ENCODE measurements at places on chromosomes 5 and 9.
A peak's percentile ranks its signal among the peaks of the same experiment; 100 is the strongest.

DNA sequence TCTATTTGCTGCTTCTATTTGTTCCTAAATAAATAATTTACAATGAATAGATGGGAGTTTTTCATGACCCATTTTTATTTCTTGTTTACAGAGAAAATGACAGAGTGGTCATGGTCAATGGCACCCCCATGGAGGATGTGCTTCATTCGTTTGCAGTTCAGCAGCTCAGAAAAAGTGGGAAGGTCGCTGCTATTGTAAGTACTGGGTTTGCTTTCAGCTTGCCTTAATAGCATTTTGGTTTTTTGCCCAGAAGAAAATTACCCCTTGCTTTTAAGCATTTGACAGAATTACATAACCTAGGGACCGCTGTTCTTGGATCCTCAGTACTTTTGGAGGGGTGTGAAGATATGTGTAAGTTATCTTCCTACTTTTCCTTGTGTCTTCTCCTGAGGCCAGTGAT, 44.1 kb downstream of the TJP2 start:
- no peak for DNase-seq

DNA sequence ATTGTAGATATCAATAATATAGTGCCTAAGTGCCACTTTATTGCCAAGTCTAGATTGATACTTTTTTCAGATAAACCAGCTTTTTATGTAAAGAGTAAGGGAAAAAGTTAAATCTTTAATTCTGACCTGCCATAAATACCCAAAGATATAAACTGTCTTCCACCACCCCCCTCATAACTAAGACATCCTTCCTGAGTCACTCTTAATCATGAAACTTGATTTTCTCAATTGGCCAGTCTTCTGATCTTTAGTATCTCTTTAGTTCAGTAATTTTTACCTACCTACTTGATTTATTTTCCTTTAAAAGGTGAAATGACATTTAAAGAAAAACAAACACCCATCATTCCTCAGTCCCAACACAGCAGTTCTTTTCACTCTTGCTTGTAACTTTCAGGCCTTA, 21.8 kb downstream of the C5orf22 start:
- DNase-seq, result no peak

- no peak for DNase-seq
Observed at GRCh38 chr5:164302533-164303235, 797.3 kb downstream of the MAT2B start.

- no peak for DNase-seq
Observed at GRCh38 chr9:124217836-124218437, 39.8 kb upstream of the NEK6 start.

- DNase-seq, result no peak
Observed at GRCh38 chr5:8906303-8906967, 639.4 kb downstream of the SEMA5A start.

DNA sequence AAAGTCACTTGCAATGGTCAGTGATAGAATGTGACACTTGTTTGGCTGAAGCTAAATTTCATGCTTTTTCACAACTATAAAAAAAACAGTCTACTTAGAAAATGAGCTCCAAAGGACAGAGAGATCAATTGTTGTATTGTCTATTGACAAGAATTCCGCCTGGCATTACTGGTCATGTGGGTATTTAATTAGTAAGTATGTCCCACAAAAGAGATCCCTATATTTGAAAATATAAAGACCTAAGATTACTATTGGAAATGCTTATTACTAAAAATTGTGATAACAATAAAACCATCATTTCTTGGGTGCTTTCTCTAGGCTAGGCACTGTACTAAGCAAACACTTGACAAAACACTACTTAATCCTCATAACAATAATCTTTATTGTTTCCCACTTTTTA, 745.2 kb upstream of the C9orf72 start:
- no peak for DNase-seq

GRCh38 chr9:107973451-107973850, 483.9 kb upstream of the KLF4 start:
- no peak for DNase-seq

GRCh38 chr5:167573370-167574127, 717.9 kb upstream of the WWC1 start:
- DNase-seq, result no peak

DNA sequence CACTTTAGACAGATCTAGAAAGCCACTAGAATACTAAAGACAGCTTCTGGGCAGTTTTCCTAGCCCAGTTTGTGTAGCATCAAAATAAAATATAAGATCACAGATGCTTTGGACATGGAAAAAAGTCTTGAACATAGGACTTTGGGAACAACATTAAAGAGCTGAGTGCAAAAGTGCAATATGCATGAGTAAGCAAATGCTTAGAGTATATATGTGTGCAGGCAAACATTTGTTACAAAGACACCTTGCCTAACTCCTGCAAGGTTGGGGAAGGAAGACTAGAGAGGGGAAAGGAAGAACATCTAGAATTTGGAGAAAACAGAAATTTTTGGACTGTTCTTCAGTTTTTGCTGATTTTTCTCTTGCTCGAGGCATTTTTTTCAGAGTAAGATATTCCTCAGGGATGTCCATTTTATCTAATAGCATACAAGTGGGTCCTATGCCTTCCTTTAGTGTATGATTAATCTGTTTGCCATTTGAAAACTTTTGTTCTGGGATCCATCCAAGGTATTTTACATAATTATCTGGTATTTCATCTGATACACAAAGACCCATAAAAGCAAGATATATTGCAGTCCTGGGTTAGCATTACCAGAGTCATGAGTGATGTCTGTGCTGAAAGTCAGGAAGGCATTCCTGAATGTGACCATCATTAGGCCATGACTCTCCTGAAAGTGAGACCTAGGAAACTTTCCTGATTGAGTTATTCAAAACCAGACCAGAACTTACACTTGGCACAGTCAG, 142.0 kb upstream of the RGMB start:
- no peak for DNase-seq

GRCh38 chr9:112439825-112440224, 46.8 kb upstream of the KIAA1958 start:
- no peak for DNase-seq

DNA sequence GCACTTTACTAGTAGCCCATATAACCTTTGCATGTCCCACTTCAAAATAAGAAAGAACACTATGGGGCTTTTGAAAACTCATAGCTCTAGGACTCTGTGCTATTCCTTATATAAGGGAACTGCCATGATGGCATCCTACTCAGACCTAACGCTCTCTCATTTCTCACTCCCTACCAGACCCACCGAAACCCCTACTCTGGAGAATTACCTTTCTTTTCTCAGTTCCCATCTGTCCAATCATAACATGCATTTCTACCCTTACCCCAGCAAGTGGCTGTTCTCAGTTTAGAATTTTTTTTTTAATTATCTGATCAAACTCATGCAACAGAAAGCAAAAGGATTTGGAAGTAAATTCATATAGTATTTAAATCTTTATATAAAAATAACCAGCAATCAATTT, 27.3 kb downstream of the CARNMT1 start:
- no peak for DNase-seq

DNA sequence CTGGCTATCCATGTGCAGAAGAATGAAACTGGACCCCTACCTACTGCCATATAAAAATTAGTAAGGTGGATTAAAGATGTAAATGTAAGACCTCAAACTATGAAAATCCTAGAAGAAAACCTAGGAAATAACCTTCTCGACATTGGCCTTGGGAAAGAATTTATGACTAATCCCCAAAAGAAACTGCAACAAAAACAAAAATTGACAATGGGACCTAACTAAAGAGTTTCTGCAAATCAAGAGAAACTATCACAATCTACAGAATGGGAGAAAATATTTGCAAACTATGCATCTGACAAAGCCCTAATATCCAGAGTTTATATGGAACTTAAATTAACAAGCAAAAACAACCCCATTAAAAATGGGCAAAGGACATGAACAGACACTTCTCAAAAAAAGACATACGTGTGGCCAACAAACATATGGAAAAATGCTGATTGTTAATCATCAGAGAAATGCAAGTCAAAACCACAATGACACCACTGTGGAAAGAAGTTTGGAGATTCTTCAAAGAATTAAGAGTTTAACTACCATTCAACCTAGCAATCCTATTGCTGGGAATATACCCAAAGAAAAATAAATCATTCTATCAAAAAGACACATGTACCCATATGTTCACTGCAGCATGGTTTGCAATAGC, 98.5 kb downstream of the NR3C1 start:
- no peak for DNase-seq

- DNase-seq, result peak; percentile 62
Observed at GRCh38 chr5:177312649-177313181, 1.0 kb upstream of the MXD3 start.

- no peak for DNase-seq
Observed at GRCh38 chr9:127786773-127787104, 905 bp downstream of the CDK9 start.

GRCh38 chr5:103035701-103036100, 84.2 kb downstream of the GIN1 start:
- DNase-seq, result no peak

DNA sequence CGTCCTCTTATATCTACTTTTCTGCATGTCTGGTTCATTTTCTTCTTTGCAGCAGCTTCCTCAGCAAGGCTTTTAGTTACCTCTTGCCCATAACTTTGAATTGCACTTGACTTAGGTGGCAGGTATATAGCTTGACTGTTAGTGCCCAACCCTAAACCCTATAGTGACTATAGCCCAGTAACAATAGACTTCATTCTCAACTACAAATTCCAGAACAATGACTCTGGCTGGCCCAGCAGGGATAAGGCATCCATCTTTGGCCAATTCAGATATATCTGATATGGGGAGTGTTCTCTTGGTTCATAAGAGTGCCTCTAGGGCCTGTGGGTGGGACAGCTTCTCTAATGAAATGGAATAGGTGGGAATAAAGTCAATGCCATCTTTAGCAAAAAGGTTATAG, 246.2 kb downstream of the DMRT2 start:
- DNase-seq, result no peak
